ENCODE measurements at places on chromosomes 16 and 17. TPM values are rescaled to one million over a fixed set of nuclear protein-coding genes. Genes with fewer than 3 reads are reported as not detected.

GRCh38 chr16:84754353-84754856 lies 54.6 kb downstream of the USP10 start:
- DNase-seq, result peak; percentile 67

- DNase-seq, result peak; percentile 39
Observed at GRCh38 chr16:53892155-53892554, 188.2 kb downstream of the FTO start.

- DNase-seq, result peak; percentile 21
Observed at GRCh38 chr17:5706577-5707210, 122.4 kb upstream of the NLRP1 start.

- no peak for DNase-seq
Observed at GRCh38 chr16:70634861-70635260, 11.5 kb upstream of the IL34 start.

DNA sequence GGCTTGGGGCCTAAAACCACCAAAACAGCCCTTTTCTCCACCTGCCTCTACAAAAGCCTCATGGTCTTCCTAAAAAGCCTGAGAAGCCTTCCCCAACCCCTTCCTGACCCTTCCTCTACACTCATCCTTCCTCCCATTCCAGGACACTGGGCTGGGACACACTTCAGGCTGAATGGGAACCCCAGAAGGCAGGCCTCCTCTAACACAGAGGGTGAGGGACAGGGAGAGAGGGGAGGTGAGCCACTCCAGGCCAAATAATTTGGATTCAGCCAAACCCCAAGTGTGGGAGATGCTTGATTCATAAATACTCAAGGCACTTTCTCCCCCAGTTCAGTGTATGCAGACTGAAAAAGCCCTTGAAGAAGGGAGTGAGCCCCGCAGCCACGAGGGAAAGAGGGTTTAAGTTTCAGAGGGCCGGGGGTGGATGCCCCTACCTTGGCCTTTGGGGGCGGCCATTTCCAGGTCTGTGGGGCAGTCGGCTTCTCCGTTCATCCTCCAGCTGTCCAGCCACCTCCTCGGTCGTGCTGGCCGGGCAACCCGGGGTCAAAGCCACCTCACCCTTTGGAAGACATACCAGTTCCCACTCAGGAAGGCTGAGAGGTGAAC lies 1.6 kb downstream of the UBTF start:
- no peak for DNase-seq

DNA sequence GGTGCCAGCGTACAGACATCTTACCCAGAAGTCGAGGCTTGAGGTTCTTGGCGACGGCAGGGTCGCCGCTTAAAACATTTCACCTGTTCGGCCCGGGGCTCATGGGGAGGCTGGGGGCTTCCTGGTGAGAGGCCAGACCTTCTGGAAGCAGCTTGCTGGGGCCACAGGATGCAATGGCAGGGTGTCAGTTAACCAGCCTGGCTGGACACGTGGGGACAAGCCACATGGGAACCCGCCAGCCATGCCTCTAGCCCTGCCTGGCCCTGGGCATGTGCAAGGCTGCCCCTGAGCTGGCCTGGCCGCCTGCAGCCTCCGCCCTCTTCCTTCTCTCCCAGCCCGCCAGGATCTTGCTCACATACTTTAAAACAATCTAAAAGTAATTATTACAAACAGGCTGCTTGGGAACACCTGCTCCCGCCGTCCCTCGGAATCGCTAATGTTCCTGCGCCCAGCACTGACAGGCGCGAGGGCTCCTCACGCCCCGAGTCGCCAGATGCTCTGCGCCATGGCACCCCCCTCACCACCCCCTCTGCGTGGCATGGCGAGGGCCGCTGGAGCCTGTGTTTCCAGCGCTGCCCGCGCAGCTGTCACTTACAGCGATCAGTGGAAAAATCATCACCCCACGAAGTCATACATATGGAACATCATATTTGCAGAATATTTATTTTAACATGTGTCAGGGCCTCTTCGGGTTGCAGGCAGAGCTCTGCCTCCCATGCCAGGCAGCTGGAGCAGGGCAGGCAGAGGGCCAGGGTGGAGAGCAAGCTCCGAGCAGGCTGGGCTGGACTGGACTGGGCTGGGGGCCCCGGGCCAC lies 188.7 kb upstream of the GSE1 start:
- DNase-seq, result no peak

GRCh38 chr17:55348749-55349354 lies 72.8 kb downstream of the MMD start:
- DNase-seq, result peak; percentile 12

DNA sequence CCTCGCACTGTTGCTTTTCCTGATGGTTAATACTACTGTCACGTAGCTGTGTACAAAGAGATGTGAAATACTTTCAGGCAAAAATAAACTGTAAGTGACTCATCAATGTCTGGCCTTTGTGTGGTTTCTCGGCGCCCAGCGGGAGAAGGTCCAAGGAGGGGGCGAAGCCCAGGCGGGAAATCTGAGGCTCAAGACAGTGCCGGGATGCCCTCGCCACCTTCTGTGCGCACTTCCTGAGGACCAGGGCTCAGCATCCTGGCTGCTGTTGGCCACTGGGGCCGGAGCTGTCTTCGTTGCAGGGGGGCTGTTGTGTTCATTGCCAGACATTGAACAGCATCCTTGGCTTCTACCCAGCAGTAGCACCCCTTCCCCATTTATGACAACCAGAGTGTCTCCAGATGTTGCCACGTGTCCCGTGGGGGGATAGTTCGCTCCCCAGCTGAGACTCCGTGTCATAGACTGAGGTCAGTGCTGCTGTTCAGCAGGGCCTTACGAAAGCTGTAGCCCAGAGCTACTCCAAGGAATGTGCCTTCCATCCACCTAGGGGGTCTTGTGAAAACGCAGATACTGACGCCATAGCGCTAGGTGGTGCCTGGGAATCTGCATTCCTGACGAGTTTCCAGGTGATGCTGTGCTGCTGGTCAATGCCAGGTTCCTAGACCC lies 67.3 kb upstream of the PLCG2 start:
- DNase-seq, result no peak

DNA sequence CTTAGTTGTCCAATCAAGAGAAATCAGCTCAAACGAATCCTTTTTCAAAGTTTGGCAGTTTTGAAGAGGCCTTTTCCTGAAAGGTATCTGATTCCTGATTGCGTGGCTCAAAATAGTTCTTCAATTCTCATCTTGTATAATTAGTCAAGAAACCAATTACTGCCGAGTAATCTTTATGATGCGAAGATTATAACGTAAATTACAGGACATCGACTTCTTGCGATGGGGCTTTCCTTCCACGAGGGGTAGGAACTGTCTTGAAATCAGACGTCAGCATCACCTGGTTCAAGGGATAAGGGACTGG lies 644 bp upstream of the ARL2BP start:
- no peak for DNase-seq

DNA sequence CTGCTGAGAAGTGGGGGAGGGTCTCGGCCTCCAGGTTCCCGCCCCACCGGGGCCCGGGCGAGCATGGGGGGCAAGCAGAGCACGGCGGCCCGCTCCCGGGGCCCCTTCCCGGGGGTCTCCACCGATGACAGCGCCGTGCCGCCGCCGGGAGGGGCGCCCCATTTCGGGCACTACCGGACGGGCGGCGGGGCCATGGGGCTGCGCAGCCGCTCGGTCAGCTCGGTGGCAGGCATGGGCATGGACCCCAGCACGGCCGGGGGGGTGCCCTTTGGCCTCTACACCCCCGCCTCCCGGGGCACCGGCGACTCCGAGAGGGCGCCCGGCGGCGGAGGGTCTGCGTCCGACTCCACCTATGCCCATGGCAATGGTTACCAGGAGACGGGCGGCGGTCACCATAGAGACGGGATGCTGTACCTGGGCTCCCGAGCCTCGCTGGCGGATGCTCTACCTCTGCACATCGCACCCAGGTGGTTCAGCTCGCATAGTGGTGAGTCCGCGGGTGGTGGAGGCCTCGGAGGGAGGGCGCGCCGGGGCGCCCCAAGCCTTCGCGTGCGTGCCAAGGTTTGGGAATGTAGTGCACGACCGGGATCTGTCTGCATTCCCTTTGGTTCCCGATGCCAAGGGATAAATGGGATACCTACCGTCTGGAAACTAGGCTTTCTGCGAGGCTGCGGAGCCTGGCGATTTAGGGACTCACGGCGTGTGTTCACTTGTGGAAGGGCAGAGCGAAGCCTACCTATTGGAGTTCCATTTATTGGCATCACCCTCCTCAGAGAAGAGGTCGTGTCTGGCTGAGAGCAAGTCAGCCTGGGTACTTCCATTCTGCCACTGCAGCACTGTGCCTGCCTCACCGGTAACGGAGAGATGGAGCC lies 1.0 kb downstream of the ZNRF1 start:
- peak; percentile 60 for DNase-seq

DNA sequence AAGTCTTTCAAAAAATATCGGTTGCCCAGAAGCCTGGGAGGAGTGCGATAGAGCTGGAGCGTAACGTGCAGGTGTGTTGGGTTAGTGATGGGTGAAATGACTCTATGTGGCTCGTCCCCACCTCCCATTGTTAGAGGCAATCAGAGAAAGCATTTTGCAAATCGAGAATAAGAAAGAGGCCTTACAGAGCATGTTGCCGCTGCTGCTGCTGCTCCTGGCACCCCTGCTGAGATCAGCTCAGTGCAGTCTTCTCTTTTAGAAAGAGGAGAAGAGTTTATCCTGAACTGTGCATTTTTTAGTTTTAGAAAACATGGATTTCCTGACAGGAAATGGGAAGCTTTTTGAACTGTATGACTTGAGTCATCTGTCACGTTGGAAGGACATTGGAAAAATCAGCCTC lies 774.5 kb upstream of the RBFOX1 start:
- no peak for DNase-seq

Gene SBK1
- 0.80 TPM for total RNA-seq

Gene CDRT15L2
- not detected for total RNA-seq

Gene WSCD1
- 0.07 TPM for total RNA-seq

Gene MMP28
- not detected for total RNA-seq
